ENCODE measurements at places on chromosomes 16 and 17.
A peak's percentile ranks its signal among the peaks of the same experiment; 100 is the strongest.

DNA sequence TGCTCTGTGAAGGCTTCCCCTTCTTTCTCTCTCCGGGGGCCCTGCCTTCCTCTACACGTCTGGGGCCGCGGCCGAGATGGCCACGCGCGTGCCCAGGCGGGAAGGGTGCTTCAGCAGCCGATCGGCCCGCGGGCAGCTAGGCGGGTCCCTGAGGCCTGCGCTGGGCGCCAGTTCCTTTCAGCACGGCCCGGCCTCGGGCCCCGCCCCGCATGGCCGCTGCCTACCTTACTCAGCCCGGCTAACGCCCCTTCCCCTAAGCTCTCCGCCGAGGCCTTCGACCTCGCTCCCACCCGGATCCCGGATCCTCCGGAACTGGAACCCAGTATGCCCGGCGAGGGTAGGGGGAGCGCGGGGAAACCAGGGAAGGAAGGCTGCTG is 335 bp downstream of the TMEM11 start:
- peak; percentile 64 for DNase-seq

DNA sequence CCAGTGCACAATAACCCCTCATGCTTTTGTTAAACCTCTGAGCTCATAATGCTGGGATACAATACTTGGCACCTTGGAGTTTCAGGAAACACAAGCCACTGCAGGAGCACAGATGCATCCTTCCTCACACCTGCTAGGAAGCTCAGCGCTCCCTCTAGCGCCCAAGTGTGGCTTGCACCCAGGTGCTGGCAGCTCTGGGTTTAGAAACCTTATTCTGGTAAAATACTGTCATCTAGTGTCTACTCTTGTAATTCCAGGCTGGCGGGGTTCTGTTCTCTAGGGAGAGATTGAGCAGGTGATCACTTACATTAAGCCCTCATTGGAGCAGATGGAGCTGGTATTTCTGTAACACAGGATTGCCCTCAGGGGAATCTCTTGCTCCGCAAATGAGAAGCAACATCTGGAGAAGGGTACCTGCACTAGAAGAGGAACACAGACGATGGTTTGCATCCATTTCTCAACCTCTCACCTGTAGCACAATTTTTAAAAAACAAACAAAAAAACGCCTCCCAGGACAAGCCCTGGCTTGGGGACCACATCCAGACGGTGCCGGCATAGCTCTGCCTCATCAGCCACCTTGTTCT is 1.5 kb downstream of the CCL1 start:
- DNase-seq = peak; percentile 95

GRCh38 chr17:17125136-17126084 is 80.7 kb downstream of the PLD6 start:
- DNase-seq = no peak

- no peak for DNase-seq
Measured at GRCh38 chr17:82697808-82698064, 762 bp downstream of the RAB40B start.

DNA sequence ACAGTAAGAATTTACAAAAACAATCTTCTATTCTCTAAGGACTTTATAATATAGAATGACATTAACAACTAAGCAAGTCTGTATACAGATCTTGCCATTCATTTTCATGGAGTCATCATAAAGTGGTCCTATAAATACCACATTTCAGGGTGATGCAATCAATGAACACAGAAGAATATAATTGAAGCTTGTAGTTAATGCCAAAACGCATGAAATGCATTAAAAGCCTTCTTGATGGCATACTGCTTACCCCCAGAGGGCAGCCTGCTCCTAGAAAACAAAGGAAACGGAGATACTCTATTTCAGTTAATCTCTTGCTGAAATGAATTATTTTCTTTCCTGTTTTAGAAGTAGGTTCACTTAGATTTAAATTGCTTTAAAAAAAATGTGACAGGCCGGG is 45.2 kb upstream of the STAC2 start:
- DNase-seq = peak; percentile 88

GRCh38 chr17:80307994-80308691 is 47.5 kb downstream of the RNF213 start:
- no peak for DNase-seq

- peak; percentile 82 for DNase-seq
Measured at GRCh38 chr17:56125830-56126819, 27.1 kb upstream of the ANKFN1 start.

GRCh38 chr16:57752581-57753447 is 17.2 kb downstream of the KATNB1 start:
- no peak for DNase-seq

GRCh38 chr16:78593352-78593751 is 493.9 kb downstream of the WWOX start:
- no peak for DNase-seq

DNA sequence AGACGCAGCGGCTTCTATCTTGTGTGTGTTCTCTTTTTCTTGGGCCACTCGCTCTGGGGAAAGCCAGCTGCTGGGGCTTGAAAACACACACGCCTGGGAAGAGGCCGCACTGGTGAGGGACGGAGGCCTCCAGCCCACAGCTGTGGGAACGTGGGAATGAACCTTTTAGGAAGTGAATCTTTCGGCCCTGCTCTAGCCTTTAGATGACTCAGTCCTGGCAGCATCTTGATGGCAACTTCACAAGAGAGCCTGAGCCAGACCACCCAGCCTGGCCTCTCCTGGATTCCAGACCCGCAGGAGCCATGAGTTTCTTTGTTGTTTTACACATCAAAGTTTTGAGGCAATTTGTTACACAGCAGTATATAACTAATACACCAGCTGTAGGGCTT is 2.2 kb upstream of the PDPK1 start:
- DNase-seq = no peak

DNA sequence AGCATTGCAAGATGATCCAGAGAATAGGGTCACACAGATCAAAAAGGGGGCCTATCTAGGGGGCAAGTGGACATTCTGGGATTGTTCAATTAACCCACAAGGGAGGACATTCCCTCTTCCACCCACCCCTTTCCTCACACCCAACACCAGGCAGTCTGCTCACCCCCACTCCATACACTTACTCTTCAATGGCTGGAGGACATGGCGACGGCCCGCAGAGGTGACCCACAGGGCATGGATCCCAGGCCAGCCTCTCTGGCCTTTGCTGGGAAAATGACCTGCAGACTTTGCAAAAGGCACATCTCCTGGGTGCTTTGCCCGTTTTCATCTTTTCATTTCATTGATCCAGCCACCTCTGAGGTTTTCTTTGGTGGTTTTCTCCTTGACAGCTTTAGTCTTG is 1.7 kb upstream of the CACNG5 start:
- no peak for DNase-seq

- DNase-seq = no peak
Measured at GRCh38 chr16:81531419-81531821, 86.8 kb downstream of the CMIP start.

- no peak for DNase-seq
Measured at GRCh38 chr17:33435721-33436301, 142.7 kb upstream of the ASIC2 start.

- peak; percentile 98 for DNase-seq
Measured at GRCh38 chr17:41678907-41679739, 9.6 kb upstream of the EIF1 start.

GRCh38 chr16:84765616-84766580 is 53.9 kb upstream of the CRISPLD2 start:
- DNase-seq = no peak

Data from OCI-M1 (cell line).